Activated CD8-positive, alpha-beta memory T cell treated with anti-CD3 and anti-CD28 coated beads for 24 hours (primary cell): ENCODE measurements at places on chromosomes 11 and 22.

DNA sequence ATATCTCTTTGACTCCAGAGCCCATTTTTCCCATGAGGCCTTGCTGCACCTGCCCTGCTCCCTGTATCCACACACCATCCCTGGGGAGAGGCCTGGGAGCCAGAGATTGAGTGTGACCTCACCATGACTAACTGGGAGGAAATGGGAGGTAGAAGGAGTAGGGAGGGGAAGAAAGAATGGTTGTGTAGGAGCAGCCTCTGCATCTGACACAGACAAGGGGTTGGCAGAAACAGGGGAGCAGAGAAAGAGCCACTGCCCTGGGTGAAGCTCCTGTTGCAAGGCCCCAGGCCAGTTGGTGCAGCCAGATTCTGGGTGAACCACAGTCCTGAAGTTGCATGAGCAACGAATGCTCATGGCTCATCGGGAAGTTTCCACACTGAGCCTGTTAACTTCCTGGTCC is 32.4 kb downstream of the POU2F3 start:
- no peak for DNase-seq

GRCh38 chr22:49331223-49331815 is 496.4 kb downstream of the BRD1 start:
- DNase-seq, result no peak

- no peak for DNase-seq
These were observed 15.0 kb upstream of the MOB2 start for GRCh38 chr11:1501421-1502167.

DNA sequence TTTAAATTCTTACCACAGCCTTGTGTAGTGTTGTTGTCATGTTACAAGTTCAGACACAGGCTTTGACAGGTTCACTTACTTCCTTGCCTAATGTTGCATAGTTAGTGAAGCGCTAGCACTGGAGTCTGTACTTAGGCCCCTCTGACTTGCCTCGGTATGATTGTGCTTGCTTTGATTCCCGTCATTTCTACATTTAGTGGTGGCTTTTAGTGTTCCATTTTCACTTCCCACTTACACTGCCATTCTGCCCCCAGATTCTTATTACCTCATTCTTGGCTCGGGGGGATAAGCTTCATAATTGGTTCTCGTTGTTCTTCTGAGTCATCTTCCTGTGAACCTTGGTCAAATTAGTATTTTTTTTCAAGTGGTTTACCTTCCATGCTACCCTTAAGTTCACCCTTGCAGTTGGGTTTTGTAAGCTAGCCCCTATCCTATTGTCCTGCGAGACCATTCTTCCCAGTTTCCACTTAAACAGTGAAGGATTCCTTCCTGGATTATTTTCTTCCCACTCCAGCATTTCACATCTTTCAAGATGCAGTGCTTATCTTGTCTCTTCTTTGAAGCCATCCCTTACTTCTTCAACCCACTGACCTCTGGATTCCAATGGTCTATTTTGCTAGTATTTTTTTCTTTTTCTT is 68.7 kb downstream of the DDX10 start:
- peak; percentile 60 for DNase-seq

GRCh38 chr11:112057170-112057569 is 16.6 kb downstream of the PIH1D2 start:
- no peak for DNase-seq

DNA sequence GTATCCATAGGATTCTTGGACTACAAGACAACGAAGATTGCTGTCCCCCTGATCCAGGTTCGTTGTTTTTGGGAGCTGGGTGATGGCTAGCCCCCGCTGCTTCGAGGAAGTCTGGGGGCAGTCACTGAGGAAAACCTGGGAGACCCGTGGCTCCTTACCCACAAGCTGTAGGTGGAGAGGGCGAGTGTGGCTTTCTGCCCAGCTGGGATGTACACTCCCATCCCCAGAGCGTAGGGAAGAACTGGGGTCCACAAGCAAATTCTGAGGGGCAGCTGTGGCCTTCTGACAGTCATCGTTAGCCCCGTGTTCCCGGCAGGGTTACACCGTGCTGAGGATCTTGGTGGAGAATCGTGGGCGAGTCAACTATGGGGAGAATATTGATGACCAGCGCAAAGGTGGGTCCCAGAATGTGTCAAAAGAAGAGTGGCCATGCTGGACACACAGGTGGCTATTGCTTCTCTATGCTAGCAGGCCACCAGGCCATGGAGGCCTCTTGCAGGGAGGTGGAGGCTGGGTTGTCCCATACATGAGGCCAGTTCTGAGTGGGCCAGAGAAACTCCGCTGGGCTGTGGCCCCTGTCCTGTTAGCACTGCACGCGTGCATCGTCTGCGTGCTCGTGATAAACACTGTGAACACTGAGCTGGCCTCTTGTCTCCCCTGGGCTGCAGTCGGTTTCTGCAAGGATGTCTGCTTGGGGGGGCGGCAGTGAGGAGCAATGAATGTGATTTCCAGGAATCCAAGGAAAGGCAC is 39.8 kb downstream of the GLB1L2 start:
- no peak for DNase-seq

GRCh38 chr11:12827929-12828812 is 153.9 kb downstream of the TEAD1 start:
- DNase-seq, result no peak

GRCh38 chr22:23816156-23816976 is 22.4 kb downstream of the DERL3 start:
- DNase-seq, result no peak

- no peak for DNase-seq
These were observed 518 bp upstream of the CHRM1 start for GRCh38 chr11:62921573-62922188.

- DNase-seq, result no peak
These were observed 109.3 kb downstream of the ARFGAP2 start for GRCh38 chr11:47067401-47067800.

DNA sequence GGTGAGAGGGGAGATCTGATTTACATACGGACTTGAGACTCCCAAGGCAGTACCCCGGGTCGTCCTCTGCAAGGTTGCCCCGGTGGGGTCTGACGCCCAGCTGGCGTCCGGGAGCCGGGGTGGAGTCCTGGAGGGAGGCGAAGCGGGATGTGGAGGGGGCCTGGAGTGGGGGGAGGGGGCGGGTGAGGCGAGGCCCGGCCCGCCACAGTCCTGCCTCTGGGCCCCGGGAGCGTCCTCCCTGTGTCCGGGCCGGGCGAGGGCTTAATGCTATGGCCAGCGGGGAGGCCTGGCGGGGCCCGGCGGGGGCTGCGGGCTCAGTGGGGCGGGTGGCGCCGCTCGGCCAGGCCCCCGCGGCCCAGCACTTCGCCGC is 2.4 kb upstream of the MYBPC3 start:
- DNase-seq, result no peak

- DNase-seq, result no peak
These were observed 64.9 kb downstream of the COMMD9 start for GRCh38 chr11:36224209-36224882.

- DNase-seq, result no peak
These were observed 78.8 kb upstream of the RCN1 start for GRCh38 chr11:32012049-32012448.

DNA sequence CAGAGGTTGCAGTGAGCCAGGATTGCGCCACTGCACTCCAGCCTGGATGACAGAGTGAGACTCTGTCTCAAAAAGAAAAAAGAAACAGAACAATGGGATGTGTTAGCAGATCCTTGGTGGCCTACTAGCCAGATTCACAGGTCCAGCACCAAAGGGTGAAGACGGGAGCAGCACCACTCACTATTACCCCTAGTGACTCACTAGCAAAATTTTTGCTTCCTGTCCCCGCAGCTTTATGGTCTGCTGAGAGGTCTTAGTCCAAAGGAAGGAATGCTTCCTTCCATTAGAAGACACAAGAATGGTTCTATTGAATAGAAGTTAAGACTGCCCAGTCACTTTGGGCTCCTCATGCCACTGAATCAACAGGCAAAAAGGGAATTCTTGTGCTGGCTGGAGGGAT is 35.9 kb upstream of the NUP50 start:
- no peak for DNase-seq

DNA sequence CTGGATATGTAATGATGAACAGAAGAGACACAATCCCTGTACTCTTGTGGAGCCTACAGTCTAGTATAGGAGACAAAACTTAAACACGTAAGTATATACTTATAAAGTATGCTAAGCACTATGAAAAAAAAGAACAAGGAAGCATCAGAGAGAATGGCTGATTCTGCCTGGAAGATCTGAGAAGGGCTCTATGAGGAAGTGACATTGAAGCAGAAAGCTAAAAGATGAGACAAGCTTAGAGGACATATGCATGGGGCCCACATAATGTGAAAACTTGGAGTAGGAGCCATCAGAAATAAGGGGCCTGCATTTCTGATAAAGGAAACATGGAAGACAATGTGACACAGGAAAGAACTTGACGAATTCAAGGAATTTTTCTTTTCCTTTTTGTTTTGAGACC is 16.6 kb downstream of the SAA1 start:
- DNase-seq, result no peak

- DNase-seq, result no peak
These were observed 2.2 kb upstream of the ZFTA start for GRCh38 chr11:63770763-63771162.

- DNase-seq, result no peak
These were observed 1083.1 kb downstream of the LRRC4C start for GRCh38 chr11:40376331-40376730.
